ENCODE measurements at places on chromosomes 12 and 14.
A peak's percentile ranks its signal among the peaks of the same experiment; 100 is the strongest.

DNA sequence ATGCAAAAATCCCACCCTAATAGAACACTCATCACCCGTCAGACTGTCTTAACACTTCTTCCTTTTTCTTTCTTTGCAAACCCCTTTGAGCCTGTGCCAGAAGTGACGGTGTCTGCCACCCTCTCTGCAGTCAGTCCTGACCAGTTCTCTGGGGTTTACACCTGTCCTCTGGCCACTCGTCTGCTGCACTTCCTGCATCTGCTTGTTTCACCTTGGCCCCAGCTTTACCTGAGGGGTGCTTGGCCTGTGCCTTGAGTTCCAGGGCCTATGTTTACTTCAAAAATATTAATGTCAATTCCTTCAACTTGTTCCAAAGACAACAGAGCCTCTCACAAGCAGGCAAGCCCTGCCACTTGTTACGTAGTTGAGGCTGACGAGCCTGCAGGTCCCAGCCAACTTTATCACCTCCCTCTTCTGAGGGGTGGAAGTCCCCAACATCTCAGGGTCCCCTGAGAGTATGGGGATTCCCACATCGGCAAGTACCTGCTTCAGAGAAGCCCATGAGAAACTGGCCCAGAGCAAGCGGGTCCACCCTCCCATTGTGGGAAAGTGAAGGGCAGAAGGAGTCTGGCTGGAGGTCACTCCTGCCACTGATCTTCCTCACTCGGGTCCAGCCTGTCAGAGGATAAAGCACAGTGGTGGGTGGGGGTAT lies 205.4 kb downstream of the DAD1 start:
- DNase-seq = no peak

DNA sequence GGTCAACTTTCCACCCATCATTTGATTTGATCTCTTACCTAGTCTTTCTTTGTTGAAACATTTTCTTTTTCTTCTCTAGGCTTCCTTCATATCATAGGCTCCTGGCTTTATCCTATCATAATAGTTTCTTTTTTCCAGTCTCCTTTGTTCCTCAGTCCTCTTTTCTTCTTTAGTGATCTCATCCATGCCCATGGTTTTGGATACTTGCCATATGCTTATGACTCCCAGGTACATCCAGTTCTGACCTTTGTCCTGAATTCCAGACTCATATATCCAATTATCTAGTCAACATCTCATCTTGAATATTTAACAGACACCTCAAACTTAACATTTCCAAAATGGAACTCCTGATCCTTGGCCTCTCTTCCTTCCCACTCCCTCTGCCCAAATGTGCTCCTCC lies 36.1 kb upstream of the KRAS start:
- no peak for DNase-seq

- DNase-seq = no peak
Measured at GRCh38 chr14:44027397-44027796, 479.7 kb downstream of the FSCB start.

GRCh38 chr12:100564090-100564489 lies 9.4 kb upstream of the GAS2L3 start:
- DNase-seq = peak; percentile 11

GRCh38 chr12:92547906-92548305 lies 154.9 kb upstream of the PLEKHG7 start:
- DNase-seq = no peak

DNA sequence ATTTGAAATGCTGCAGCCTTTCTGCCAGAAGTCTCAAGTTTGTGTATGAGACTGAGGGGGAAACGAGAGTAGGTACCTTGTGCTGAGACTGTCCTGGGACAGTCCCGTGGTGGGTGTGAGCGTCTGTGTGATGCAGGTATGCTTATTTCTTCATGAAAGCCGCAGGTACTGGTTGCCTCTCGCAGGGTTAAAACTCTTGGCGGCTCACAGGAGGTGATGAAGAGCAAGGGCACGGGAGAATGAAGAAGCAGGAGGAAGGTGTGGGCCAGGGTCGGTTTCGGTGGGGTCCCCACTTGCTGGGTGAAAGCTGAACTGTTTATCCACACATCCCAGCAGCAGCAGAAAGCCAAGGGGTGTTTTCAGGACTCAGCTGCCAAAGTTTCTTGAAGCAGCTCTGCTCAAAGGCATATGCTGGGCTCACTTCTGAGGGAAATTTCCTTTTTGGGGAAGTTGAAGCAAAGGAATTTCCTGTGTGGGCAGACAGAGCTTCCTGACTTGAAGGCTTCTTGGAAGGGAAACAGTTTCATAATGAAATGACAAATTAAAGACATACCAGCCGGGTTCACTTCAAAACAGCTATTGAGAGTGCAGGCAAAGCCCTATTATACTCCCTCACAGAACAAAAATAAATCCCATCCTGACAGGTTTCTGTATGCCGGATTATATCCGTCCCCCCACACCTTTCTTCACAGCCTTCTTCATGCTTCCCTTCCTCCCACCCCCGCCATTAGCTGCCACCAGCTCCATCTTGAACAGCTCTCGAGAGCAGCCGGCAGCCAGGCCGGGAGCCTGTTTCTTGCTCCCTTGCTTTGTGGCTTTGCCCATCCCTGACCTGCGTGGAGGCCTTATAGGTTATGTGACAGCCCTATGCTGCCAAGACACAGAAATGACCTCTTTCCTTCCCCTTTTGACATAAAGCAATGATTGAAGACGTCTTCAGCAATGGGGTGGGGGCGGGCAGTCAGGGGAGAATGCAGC lies 116.6 kb downstream of the ETV6 start:
- DNase-seq = no peak

GRCh38 chr14:69079188-69079742 lies 73.7 kb downstream of the DCAF5 start:
- no peak for DNase-seq

- no peak for DNase-seq
Measured at GRCh38 chr12:5620896-5621295, 189.0 kb downstream of the NTF3 start.

- peak; percentile 47 for DNase-seq
Measured at GRCh38 chr12:100995201-100995600, 200.6 kb downstream of the ANO4 start.

DNA sequence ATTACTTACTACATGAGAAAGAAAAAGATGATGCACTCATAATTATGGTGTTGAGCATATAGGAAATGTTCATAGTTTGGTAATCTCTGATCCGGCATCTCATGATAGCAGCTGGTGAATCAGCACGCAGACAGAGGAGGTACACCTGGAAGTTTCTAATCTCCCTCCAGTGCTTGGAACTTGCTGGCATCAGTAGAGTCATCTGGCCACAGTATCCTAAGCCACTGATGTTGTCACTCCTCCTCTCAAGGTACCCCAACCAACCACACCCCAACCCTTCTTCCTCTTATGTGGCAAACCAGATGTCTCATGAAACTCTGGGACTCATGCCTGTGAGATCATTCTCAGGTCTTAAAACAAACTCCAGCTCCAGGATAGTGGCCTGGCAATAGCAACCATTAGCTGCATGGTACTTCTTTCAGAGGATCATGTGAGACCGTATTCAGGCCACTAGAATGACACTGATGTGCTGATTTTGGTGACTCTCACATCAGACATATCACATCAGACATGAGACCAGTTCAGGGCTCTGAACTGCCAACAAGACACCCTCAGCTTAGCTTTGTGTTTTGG lies 143.0 kb downstream of the RASSF9 start:
- DNase-seq = no peak

DNA sequence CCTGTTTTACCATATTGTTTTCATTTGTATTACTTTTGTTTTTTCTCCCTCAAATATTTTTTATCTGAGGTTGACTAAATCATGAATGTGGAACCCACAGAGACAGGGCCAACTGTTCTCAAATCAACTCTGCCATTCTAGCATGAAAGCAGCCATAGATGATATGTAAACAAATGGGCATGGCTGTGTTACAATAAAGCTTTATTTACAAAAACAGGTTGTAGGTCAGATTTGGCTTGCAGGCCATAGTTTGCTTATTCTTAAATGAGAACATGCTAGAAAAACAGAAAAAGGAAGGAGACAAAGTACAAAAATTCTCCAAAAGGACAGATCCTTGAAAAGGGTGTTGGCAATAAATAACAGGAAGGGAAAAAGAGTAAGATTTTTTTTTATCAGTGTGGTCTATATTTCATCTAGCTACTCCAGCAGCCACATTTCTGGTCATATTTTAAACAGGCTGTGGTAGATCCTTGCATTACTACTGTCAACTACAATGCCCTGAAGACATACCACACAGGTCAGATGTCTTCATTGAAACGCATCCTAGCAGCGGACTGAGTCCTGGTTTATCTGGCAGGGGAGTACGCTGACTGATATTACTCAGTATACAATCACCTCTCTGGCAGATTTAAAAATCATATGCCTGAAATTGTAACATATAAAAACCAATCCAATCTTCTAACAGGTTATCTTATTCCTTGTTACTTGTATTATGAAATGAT lies 42.9 kb downstream of the SPPL3 start:
- DNase-seq = no peak

GRCh38 chr12:47813511-47814196 lies 6.0 kb downstream of the HDAC7 start:
- DNase-seq = peak; percentile 45

DNA sequence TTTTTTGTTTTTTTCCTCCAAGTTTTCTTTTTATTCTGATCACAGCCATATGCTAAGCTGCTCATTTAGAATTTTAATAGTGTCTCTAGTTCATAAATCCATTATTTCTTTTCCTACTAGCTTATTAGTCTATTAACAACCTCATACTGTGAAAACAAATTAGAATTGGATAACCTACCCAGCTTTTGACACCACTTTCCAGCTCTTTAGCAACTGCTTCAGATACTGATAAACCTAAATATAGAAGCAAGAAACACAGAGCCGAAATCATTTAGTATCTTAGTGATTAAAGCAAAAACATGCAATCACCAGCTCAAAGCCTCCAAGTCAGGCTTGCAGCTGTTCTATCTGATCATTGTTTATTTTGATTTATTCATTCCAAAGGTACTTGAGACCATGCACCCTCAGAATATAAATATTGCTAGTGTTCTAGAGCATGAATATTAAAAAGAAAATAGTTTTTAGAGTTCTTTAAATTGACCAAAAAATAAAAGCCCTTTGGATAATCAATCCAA lies 121.5 kb downstream of the STXBP6 start:
- DNase-seq = no peak

GRCh38 chr14:73833034-73833433 lies 18.6 kb upstream of the PTGR2 start:
- DNase-seq = no peak

- no peak for DNase-seq
Measured at GRCh38 chr12:72273851-72274351, 1.7 kb downstream of the TRHDE start.

DNA sequence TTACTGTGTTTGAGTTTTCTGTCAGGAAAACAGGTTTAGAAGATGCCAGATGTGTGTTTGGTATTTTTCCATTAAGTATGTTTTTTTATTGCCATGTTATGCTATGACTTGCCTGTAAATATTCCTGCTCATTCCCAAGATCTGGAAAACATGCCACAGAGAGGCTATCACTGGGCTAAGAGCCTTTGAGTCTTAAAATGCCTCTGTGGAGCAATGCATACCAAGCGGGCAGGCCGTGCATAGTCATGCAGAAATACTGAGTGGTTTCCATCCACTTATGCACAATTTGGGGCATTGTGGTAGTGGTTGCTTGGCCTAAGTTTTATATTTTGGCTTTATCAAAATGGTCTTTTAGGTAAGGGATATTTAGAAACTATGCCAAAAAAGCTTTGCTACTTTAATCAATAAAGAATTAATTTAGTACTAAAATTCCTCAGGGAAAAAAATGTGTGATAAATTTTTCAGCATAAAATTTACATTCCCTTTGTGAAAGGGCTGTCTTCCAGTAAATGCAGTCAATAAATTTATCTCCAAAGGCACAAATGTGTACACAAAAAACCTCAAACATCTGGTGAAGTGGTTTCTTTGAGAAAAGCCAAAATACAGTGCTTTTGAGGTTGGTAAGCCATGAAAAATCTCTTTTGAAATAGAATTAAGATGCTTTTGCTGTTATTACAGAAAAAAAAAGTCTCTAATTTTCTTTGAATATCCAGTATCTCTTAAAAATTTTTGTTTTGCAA lies 341.3 kb upstream of the FBXO33 start:
- no peak for DNase-seq

- DNase-seq = no peak
Measured at GRCh38 chr12:71763677-71764379, 9.2 kb downstream of the RAB21 start.

- no peak for DNase-seq
Measured at GRCh38 chr14:103562179-103562428, 353 bp downstream of the BAG5 start.

DNA sequence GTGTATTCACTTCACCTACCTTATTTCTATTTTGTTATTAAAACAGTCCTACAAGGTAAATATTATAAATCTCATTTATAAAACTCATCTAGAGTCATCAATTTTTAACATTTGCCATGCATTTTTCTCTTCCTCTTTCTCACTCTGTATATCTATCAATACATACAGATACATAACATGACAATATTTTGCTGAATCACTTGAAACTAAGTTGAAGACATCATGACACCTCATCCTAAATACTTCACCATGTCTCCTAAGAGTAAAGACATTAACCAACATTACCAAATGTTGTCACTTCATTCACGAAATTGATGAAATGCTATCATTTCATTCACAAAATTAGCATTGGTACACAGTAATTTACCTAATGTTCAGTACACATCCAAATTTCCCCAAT lies 181.8 kb downstream of the PAX9 start:
- DNase-seq = no peak

- no peak for DNase-seq
Measured at GRCh38 chr12:7373226-7373625, 69.4 kb downstream of the ACSM4 start.

DNA sequence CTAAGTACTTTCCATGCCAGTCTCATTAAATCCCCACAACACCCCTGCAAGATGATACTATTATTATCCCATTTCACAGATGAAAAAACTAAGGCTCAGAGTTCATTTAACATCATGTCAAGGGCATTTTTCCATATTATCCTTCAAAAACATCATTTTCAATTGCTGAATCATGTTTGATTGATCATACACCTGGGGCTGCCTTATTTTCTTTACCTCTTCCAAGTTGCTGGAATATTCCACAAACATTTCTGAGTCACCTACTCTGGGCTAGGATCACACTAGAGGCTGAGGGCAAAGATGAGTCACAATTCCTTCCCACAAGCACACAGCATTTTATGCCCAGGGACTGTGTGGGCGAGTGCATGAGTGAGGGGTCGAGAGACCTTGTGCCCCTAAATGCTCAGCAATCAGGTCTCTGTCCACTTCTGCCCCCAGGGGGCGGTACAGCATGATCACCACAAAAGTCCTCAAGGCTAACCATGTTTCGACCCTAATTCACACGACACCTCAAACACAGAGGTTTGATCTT lies 14.1 kb upstream of the TMEM119 start:
- no peak for DNase-seq

GRCh38 chr12:49843876-49844437 lies 1.1 kb upstream of the BCDIN3D start:
- no peak for DNase-seq

DNA sequence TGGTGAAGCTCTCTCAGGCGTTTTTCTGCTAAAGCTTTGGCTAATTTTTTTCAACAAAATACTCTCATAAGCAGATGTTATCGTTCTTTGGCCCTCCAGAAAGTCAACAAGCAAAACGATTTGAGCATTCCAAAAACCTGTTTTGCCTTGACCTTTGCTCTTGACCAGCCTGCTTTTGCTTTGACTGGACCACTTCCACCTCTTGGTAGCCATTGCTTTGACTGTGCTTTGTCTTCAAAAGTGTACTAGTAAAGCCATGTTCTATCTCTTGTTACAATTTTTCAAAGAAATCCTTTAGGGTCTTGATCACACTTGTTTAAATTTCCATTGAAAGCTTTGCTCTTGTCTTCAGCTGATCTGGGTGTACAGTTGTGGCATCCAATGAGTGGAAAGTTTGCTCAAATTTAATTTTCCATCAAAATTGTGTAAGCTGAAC lies 10.7 kb upstream of the ARID4A start:
- DNase-seq = no peak

Measured in neuronal stem cell (in vitro differentiated cells).